ENCODE measurements at places on chromosomes 2 and 18. TPM values are rescaled to one million over a fixed set of nuclear protein-coding genes. Genes with fewer than 3 reads are reported as not detected.
A peak's percentile ranks its signal among the peaks of the same experiment; 100 is the strongest.

DNA sequence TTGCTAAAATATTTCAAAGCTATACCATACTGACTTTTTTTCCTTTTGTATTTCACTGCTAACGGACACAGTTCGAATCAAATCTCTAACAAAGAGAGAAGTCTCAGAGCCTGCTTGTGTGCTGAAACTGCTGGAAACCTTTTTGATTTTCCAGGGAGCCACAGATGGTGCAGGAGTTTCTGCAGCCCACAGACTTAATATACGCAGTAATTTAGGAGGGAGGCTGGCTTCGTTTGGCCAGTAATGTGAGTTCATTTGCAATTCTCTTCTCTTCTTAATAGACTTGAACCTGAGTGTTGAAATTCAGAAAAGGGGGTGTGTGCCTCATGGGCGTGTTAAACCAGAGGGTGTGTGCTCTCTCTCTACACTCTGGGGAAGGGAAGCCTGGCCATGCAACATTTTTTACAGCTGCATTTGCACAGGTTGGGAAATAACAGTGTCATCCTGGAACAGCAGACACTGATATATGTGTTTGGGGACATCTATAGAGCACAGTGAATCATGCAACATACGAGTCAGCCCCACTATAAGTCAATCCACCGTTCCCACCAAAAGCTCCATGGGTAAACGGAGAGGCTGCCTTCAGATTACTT is 333.0 kb downstream of the CLIP4 start:
- DNase-seq: no peak

ZBTB7C gene
- total RNA-seq: 5.6 TPM

DNA sequence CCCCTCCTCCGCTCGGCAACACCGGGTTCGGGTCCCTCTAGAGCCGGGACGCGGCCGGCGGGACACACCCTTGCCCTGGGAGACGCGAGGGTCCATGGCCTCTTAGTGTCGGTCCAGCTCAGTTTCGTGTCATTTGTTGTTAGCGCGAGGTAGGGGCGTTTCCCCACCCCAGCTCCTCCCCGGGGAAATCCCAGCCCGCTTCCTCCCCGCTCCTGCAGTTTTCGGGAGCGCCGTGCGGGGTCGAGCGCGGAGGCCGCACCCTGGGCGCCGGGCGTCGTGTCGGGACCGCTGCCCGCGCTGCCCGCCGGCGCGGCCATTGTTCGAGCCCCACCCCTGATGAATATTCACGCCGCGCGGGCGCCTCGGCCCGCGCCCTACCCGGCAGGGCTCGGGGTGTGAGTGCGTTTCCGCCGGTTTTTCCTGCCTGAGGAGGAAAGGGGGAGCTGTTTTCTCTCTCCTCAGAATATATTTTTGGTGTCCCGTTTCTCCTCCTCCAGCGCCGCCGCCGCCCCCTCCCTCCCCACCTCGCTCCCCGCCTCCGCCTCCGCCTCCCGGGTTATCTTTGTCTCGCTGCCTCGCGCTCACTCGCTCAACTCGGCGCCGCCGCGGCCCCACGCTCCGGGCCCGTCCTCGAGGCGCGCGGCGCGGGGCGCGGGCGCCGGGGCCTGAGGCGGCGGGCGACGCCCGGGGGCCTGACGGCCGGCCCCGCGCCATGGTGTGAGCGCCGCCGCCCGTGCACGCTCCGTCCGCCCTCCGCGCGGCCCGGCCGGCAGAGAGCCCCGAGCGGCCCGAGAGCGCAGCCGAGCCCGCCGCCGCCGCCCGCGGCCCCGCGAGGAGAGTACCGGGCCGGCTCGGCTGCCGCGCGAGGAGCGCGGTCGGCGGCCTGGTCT is at the start of gene MAP4K4:
Gene MAP4K4 (plus strand): TSS at position 584 of the 890 bp plus-strand sequence. CDS start 374 bp downstream, outside the sequence.
- peak; percentile 89 for DNase-seq

- DNase-seq: no peak
Observed at GRCh38 chr2:168976034-168976654, 55.0 kb downstream of the ABCB11 start.

GRCh38 chr2:19235308-19235707 is 123.1 kb downstream of the OSR1 start:
- no peak for DNase-seq

GRCh38 chr2:113132414-113133021 is 5.1 kb downstream of the IL1RN start:
- no peak for DNase-seq

DNA sequence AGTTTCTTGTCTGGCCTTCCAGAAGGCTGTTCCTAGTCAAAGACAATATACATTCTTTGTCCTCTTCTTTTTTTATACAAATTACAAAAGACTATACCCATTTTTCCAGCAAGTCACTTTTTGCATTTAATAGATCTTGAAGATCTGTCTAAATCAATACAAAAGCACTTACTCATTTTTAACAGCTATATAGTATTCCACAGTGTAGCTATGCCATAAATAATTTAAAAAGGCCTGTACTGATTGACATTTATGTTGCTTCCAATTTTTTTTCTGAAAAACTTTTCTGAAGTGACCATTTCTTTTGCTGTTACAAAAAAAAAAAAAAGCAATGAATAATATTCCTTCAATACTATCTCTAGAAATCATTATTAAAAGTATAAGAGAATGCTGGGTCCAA is 30.3 kb upstream of the HNRNPLL start:
- no peak for DNase-seq

CD207 gene
- not detected for total RNA-seq

DNA sequence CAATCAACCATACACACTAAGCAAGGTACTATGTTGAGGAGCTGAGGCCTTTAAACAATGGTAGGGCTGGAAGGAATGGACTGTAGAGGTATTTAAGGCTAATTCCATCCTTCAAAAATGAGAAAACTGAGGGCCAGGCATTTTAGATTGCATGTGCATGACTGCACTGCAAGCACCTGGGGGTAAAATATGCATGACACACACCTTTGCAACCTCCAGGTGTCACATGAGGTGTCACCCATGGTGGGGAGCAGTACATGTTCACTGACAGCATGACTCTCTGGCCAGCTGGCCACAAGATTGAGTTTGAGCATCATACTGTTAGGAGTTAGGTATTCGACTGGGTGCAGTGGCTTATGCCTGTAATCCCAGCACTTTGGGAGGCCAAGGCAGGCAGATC is 182.8 kb downstream of the ZBTB7C start:
- DNase-seq: no peak

GRCh38 chr18:77088963-77089722 is 43.4 kb downstream of the MBP start:
- no peak for DNase-seq

DNA sequence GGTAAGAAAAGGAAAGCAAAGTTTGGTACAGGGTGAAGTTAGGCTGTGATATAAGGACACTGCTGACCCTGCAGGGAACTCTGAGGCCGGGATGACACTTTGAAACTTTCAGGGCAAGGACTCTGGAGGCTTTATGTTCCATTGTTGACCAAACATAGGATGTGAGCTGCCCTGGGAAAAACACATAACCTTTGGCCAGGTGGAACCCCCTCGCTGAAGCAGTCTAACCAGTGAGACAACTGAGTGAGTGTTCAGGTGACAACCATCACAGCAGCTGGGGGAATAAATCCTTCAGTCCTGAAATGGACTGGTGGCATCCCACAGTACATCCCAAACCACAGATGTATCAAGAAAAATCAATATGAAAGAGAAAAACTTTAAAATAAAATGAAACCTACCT is 280.9 kb upstream of the CDH2 start:
- no peak for DNase-seq

- DNase-seq: no peak
Observed at GRCh38 chr2:224775647-224776046, 59.5 kb upstream of the CCDC195 start.

CFAP65 gene
- not detected for total RNA-seq

DNA sequence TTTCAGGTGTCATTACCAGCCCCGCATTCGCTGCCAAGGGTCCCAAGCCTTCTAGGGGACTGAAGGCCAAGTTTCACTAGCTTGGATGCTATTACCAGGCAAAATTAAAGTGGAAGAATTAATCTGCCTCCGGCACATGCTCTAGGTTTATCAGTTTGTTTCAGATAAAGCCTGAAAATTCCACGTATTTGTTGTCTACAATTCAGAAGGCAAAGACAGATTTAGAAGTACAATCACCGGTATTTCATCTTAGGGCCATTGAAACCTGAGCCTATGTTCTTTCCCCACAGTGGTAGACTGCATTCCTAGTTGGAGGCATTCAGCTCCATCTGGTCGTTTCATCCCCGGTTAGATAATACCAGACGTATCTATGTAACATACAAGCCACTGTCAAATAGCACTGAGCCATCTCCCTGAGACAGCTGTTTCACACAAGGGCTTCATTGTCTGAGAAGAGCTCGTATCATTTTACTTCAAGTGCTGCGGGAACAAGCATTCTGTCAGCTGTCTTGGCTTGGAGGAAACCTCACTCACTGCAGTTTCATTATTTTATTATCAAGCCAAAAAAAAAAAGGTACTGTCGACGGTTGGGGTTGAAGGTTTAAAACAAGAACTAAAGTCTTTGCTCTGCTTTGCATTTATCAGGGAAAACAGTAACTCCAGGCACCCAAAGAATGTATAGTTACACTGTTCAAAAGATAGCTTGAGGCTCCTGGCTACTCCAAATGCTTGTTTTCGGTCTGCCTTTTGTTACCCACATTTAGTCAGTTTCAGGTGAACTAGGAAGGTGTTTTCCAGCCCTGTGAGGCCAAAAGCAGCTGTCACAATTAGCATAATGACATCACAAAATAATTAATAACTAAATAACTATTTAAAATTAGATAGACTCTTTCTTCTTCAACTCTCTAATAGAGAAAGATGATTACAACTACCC is 76.7 kb downstream of the TGIF1 start:
- DNase-seq: no peak

Measured in left cardiac atrium (tissue), 4 donors.